Lower leg skin (tissue), 4 donors: ENCODE measurements at places on chromosomes 7 and 10.

DNA sequence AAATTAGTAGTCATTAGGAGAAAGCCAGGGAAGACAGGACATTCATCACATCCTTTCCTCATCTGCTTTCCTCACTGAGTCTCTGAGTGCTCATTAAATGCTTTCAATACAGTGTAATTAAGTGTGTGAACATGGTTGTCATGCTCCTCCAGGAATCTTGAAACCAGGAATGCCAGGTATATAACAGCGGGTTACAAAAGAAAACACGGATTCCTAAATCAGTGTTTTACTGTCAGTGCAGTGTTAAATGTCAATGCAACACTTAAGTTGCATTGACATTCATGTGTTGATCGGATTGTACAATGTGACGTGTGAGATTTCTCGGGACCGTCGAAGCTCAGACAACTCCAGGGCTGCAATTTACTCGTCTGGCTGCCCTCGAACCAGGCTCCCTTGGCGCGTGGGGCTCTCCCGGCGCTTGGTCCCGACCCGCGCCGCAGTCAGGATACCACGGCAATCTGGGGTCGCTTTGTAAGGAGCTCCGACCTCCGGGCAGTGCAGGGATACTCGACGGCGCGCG, 455 bp upstream of the SPAG6 start:
- no peak for DNase-seq

DNA sequence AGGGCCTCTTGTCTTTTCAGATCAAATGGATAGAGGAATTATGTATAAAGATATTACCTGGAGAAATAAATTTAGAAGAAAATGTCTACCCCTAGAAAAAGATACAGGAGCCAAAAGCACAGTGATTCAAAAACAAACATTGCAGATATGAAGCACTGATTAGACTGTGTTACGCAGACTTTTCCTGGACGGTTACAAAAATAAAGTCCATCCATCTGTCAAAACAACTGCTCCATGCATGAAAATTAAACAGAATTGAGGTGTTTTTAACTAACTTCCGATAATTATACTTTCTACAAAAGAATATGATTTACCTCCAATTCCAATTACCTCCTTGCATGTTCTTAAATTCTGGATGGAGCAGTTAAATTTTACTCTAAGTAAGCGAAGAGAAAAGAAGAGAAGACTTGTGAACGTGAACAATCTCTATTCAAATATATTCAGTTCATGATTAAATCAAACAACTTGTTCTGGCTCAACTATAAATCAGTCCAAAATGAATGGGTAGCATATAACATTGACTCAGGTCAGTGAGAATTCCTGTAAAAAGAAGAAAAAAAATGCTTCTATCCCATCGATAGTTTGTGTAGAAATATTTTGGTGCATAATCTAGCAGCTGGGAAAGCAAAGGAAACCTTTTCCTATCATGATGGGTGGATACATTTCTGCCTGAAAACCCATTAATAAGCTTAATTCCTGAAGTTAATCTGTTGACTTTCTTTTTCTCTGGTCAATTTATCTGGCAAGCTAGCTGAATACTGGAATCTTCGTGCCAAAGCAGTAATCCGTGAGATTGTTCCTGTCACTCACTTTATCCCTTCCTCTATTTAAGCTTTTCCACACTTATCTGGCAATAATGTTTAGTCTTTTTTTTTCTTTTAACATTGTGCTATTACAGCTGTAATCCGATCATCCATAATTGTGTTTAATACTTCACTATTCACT, 80.4 kb downstream of the SEMA3A start:
- no peak for DNase-seq

DNA sequence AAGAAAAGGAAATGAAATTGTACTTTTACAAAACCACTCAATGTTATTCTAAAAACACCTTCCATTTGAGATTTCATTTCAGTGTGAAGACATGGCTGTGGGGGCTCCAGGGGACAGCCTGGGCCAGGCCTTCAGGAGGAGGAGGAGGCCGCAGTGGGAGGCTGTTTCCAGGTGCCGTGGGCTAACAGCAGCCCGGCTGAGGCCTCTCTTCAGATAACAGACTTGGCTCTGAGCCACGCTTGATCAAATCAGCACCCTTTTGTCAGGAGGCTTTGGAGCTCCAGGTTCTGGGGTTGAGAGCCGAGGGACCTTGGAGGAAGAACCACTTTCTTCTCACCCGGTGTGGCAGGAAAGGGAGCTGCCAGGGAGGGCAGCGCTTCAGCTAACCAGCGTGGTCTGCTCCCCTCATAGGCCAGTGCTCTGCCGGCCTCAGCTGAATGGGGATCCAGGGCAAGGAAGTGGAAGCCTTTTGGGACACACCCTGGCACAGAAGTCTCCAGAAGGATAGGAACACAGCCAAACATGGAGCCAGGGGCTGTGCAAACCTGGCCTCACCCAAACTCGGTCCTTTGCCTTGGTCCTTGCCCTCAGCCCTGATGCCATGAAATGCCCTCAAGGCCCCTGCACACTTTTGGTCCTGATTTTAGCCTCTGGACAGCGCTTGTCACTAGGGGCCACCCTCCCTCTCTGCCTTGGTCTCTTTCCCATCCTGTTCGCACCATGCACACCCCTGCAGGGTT, 23.5 kb upstream of the CHST15 start:
- DNase-seq: no peak

DNA sequence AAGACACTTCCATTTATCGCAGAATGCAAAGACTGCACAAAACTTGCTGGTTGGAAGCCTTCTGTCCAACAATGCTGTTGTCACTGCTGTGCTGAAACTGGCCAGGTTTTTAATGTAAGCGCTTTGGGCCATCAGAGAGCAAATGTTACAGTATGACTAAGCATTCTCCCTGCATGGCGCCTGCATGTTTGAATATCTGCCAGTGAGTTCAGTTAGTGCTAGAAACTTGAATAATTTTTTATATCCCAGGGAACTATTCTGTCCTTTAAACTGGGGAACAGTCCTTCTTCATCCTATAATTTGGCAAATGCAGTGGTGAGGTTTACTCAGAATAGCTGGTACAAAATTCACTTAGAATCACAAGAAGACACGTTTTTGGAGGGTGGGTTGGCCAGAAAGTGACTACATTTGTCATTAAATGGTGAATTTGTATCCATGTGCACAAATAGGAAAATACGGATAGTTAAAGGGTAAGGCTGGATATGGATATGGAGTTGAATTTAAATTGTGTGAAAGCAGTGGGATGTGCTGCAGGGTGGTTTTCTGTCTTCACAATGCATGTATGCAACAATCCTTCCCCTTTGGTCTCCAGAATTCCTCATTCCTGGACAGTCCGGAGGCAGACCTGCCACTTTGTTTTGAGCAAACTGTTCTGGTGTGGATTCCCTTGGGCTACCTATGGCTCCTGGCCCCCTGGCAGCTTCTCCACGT, 1.7 kb downstream of the ABCC2 start:
- peak; percentile 22 for DNase-seq

DNA sequence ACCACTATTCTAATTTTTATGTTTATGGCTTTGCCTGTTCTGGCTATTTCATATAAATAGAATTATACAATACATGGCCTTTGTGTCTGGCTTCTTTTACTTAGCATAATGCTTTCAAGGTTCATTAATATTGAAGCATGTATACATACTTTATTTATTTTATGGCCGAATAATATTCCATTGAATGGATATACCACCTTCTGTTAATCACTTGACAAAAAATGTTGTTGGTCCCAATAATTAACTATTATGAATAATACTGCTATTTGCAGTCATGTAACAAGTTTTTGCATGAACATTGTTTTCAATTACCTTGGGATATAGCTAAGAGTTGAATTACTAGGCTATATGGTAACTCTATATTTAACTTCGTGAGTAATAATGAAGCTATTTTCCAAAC, 767.5 kb downstream of the INHBA start:
- no peak for DNase-seq

DNA sequence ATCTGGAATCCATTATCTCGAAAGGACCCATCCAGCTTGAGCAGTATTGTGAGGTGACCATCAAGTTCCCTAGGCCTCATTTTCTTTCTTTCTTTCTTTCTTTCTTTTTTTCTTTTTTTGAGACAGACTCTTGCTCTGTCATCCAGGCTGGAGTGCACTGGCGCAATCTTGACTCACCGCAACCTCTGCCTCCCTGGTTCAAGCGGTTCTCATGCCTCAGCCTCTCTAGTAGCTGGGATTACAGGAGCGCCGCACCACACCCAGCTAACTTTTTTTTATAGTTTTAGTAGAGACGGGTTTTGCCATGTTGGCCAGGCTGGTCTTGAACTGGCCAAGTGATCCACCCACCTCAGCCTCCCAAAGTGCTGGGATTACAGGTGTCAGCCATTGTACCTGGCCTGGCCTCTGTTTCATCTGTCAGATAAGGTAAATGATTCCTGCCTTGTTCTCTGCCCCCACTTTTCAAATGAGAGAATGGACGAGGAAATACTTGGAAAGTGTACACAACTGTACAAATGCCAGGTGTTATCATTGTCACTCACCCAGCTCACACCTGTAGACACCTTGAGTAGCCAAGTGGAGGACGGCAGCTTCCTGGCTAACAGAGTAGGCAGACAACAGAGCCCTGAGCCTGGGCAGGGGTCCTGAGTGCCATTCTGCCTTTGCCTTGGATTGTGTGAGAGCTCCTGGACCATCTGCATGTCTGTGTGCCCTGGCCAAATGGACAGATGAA, 54.1 kb downstream of the HK1 start:
- no peak for DNase-seq

- DNase-seq: no peak
Measured at GRCh38 chr10:75685187-75685586, 253.8 kb downstream of the LRMDA start.

DNA sequence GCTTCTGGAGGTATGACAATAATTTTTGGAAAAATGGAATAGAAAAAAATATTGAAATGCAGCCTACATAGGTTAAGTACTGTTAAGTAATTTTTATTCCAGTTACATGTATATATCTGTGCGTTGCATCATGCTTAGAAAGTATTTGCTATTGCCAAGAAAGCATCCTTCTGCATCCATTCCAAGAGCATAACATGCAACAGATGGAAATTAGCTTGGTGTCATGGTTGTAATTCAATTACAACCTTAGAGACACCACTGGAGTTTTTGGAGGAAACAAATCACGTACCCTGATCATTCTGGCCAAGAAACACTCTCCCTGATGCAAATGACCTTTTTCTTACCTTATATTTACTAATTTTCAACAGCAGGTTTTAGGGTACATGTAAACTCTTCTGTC, 1.7 kb downstream of the AKR1B1 start:
- no peak for DNase-seq

DNA sequence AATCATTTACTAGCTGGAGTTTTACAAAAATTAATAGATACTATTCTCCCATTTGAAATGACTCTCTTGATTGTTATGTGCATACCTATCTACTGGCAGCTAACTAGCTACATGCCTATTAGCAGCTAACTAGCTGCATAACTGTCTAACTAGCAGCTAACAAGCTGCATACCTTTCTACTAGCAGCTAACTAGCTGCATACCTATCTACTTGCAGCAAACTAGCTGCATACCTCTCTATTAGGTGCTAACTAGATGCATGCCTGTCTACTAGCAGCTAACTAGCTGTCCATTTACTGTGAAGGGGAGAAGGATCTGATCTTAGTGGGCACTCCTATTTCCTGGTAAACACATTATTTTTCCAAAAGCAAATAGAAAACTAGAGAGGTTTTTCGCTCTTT, 439.4 kb upstream of the PFKP start:
- no peak for DNase-seq

DNA sequence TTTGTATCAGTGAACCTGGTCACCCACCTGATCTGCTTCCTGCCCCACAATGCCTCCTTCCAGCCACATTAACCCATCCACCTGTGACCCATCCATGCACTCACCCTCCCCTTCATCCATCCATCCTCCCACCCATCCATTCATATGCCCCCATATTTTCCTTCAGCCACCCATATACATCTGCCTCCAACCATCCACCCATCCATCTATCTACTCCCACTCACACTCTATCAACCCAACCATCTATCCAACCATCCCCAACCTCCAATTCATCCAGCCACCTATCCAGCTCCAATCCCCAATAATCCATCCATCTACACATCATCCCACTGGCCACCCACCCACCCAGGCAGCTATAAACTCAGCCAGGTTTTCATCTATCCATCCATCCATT, 51.0 kb downstream of the GRID1 start:
- peak; percentile 42 for DNase-seq

- DNase-seq: no peak
Measured at GRCh38 chr7:149000961-149001360, 27.3 kb downstream of the PDIA4 start.

DNA sequence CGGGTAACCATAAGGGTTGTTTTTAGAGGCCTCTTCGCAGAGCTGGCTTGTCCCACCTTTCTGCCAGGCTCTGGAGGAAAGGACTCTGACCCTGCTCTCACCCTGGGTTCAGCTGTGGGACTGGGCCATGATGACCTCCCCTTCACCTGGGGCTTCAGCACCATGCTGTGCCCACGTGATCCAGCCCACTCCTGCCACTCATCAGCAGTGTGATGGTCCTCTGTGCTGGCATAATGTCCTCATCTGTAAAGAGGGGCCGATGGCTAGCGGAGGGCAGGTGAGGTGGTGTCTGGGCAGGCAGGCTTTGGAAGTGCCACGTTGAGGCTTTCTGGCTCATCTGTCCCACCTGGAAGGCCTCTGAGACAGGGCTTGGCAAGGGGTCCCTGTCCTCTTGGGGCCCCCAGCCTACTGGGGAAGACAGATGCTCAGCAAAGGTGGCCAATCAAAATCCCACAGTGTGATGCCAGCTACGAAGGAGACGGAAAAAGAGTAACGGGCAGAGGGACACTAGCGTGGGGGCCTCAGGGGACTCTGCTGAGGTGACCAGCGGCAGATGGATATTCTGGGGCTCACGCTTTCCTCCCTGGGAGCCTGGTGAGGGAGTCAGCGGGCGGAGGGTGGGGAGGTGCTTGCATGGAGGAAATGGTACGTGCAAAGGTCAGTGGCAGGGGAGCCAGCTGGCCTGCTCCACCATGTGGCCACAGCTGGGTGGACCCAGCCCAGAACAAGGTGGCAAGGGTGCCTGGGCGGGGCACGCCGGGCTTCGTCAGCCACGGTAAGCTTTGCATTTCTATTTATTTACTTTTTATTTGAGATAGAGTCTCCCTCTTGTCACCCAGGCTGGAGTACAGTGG, 5.4 kb downstream of the LRWD1 start:
- no peak for DNase-seq
